ENCODE measurements at places on chromosomes 2 and 18. TPM values are rescaled to one million over a fixed set of nuclear protein-coding genes. Genes with fewer than 3 reads are reported as not detected.
A peak's percentile ranks its signal among the peaks of the same experiment; 100 is the strongest.

The REG1B gene
- total RNA-seq: not detected

The RANBP2 gene
- total RNA-seq: 98.0 TPM

The CERS6 gene
- total RNA-seq: 35.0 TPM

The HDHD2 gene
- 26.8 TPM for total RNA-seq

The REG3A gene
- not detected for total RNA-seq

The GKN1 gene
- not detected for total RNA-seq

The IL18R1 gene
- 0.17 TPM for total RNA-seq

The PTPRN gene
- 18.8 TPM for total RNA-seq

The FHL2 gene
- total RNA-seq: 35.7 TPM

GRCh38 chr2:219497495-219498279 lies 1.0 kb upstream of the GMPPA start:
- DNase-seq: peak; percentile 77

DNA sequence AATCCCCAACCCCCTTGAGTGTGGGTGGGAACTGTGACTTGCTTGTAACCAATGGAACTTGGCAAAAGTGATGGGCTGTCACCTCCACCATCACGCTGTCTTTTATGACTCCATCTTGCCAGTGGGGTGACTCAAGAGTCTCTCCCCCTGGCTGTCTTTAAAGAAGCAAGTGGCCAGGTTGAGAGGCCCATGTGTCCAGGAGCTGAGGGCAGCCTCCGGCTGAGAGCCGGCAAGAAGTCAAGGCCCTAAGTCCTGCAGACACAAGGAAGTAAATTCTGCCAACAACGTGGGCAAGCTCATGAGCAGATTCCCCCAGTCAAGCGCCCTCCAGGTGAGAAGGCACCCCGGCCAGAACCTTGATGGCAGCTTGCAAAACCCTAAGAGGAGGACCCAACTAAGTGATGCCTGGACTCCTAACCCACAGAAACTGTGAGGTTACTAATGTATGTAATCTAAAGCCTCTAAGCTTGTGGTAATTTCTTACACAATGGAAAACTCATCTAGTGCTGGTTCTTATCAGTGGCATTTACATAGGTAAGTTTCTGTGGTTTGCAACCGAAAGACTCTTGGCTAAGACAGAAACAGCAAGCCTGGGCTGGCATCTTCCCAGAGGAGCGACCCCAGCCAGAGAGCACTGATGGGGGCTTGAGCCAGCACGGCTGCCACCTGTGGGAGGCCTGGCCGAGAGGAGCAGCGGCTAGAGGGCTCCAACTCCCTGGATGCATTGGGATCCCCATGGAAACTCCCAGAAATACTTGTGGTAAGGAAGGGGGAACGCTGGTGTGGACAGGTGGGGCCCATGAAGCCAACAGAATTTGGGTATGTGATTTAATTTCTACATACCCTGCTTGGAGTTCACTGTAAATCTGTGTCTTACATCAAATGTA lies 49.3 kb downstream of the CIB4 start:
- no peak for DNase-seq

DNA sequence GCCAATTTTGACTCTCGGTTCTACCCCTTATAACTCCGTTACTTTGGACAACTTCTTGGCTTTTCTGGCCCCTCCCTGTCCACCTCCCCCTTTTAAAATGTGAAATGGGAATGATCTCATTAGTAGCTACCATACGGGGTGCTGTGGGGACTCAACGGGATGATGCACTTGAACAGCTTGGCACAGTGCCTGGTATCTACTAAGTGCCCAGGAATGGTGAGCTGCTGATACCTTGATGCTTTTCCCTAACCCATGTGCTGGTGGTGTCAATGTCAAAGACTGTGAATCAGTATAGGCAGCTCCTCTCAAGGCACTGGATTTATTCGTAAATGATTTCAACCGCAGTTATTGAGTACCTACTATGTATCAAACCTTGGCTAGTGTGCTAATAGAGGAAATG lies 204.2 kb downstream of the LOXHD1 start:
- DNase-seq: no peak

DNA sequence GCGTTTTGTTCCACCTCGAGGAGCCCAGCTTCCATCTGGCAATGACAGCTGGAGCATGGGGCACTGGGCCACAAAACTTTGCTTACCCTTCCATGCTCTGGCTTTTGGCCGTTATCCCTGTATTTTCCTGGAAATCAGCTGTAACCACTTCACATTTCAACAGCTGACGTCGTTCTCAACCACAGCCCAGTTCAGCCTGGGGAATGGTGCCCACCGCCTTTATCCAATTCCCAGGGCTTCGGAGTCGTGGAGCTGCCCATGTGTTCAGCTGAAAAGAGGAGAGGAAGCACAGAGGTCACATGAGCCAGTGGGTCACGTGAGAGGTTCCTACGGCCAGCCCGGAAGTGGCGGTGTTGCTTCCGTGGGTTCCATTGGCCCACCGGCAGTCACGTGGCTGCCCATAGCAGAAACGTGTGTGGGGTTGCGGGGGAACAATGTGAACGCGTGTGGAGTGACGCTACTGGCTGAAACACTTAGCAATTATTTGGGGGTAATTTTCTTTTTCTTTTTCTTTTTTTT lies 16.7 kb upstream of the EDAR start:
- DNase-seq: no peak

GRCh38 chr2:234279637-234280036 lies 217.2 kb downstream of the ARL4C start:
- DNase-seq: no peak

- DNase-seq: peak; percentile 45
Observed at GRCh38 chr2:174024524-174025270, 59.5 kb upstream of the SP3 start.

GRCh38 chr2:77567723-77568122 lies 45.5 kb upstream of the LRRTM4 start:
- no peak for DNase-seq

DNA sequence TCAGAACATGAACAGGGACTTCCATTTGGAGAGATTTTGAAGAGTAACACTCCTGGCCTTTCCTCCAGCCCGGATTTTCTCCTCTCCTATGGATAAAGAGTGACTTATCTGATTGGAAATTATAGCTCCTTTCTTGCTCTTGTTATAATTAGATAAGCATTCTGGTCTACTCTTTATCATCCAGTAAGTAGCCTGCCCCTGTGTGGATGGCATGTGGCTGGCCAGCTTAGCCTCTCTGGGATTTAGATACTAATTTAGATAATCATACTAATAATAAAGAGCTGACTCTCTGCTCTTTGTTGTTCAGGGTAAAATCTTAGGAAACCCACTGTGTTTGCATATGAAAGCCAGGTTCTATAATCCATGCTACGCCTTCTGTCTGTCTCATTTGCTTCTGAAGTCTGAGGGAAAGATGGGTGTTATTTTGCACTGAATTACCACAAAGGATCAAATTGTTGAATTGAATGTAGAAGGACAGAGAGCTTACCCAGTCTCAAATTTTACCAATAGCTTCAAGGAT lies 438.8 kb downstream of the SPAG16 start:
- peak; percentile 12 for DNase-seq

DNA sequence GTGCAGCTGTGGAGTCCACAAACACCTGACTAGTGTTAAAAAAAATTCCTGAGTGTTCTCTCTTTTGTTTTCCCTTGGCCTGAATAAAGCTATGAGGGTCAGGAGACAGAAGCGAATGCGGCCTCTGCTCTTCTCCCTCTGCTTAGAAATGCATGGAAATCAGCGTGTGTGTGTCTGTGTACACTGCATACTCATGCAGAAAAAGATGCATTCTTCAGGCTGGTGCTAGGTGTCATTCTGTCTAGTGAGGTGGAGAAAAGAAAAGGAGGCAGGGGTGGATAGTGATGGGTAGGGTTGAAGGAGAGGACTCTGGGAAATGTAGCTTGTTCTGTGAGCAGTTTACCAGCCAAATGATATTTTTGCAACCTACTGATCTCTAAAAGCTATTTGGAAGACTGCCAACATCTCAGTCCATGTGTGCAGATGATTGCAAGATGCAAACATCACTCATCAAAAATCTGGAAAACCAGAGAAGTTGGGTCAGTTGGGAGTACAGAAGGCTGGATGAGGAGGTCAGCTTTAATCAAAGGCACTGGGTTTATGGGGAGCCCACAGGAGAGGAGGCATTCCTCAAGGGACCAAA lies 177.7 kb downstream of the INSIG2 start:
- DNase-seq: no peak

DNA sequence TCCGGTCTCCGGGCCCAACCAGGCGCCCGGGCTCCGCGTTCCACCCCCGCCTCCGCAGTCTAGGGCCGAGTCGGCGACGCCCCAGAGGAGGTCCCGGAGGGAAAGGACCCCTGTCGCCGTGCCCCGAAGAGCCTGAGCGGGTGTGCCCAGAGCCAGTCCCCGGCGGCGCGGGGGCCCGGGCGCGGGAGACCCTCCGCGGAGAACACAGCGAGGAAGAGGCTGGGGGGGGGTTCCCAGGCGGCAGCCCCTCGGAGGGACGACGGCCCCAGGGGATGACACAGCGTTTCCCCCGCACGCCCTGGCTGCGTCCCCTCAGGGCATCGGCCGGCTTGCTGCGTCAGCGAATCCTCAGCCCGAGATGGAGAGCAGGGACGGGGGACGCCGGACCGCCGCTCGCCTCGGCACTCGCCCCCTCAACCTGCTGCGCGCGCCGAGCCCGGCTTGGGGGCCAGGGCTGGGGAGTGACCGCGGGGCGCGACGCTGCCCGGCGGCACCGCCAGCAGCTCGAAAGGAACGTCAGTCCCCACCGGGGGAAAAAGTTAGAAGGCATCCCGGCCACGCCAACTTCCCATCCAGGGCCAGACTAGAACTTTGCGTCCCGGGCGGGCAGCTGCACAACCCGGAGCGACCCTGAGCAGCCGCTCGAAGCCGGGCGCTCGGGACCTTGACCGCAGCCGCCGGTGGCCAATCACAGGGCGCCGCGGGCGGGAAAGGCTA lies 711 bp downstream of the SFXN5 start:
- peak; percentile 77 for DNase-seq

GRCh38 chr2:69348781-69349180 lies 38.2 kb downstream of the GFPT1 start:
- DNase-seq: no peak

- DNase-seq: no peak
Observed at GRCh38 chr18:30510882-30511281, 531.7 kb downstream of the DSC3 start.

DNA sequence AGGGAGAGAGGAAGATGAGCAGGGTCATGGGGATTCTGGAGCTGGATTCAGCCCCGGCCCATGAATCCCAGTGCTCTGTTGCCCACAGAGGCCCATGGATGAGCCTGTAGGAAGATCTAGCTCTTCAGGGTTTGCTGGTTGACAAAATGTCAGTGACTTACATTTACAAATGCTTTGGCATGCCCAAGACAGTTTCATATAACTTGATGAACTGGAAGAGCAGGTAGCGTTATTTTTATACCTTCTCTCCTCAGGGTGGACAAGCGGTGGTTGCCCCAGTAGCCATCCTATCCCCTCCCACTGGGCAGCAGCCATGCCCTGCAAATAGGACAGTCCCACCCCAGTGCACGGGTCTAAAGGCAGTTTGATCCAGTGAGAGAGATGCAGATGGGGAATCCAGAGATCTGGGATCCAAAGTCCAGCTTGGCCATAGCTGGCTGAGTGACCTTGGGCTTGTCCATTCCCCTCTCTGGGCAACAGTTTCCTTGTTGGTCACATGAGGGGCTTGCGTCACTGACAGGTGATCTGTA lies 21.5 kb upstream of the KCNK3 start:
- DNase-seq: no peak

- DNase-seq: no peak
Observed at GRCh38 chr2:37402636-37403035, 58.2 kb downstream of the QPCT start.

GRCh38 chr2:219045937-219046550 lies 4.7 kb upstream of the CFAP65 start:
- DNase-seq: peak; percentile 81

GRCh38 chr18:62814132-62814759 lies 98.9 kb downstream of the PHLPP1 start:
- no peak for DNase-seq

DNA sequence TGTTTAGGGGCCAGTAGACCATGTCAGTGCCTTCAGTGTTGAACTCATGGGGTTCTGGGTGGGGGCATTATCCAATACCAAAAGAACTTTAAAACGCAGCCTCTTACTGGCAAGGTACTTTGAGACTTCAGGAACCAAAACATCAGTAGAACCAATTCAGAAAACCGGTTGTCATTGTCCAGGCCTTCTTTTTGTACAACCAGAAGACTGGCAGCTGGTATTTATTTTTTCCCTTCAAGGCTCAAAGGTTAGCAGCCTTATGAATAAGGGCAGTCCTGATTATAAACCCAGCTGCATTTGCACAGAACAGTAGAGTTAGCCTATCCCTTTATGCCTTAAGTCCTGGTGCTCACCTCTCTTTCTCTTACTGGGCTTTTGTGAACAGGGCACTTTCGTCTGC lies 113.8 kb upstream of the EML6 start:
- no peak for DNase-seq

DNA sequence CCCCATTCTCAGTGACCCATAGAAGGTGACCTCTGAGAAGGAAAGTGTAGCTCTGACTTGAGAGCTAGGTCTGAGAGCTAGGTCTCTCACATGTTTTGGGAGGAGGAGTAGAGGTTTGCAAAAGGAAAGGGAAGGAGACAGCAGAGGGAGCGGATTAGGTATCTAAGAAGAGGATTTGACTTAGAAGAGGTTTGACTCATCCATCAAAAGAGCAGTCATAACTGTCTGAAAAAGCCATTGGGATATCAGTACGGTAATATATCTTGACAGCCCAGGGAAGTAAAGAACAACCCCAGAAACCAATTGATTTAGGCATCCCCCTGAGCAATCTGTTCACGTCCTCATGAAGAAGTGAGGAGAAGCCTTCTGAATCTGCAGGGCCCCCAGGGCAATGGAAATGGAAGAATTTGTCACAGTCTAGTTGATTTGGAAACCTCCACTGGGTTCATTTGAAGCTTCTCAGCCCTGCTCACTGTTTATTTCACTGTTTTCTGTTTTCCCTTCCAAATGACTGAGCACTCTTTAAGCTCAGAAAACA lies 19.3 kb downstream of the OXER1 start:
- DNase-seq: no peak

- peak; percentile 7 for DNase-seq
Observed at GRCh38 chr2:24304098-24304497, 56.2 kb downstream of the ITSN2 start.

- DNase-seq: no peak
Observed at GRCh38 chr18:57816208-57816954, 13.3 kb upstream of the ATP8B1 start.

DNA sequence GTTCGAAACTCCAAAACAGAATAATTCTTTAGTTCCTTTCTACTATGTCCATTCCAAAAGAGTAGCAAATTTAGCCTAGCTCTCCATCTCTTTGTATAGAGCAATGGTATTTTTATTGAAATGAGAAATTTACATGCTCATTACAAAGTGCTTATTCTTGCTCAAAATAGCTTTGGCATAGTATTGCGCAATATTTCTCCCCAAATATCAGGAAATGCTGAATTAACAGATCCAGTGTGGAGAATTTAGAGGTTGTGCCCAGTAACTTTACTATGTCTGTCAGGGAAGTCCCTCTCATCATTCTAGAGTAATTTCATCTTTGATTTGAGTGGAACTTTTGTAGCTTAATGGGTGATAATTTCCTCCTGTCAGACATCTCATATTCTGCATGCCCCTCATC lies 425.9 kb upstream of the PIK3C3 start:
- no peak for DNase-seq

Measured in GM23338 (cell line).